ENCODE measurements at places on chromosomes 5 and 9.

- DNase-seq, result no peak
Measured at GRCh38 chr9:88990041-88990728, 1.1 kb upstream of the S1PR3 start.

DNA sequence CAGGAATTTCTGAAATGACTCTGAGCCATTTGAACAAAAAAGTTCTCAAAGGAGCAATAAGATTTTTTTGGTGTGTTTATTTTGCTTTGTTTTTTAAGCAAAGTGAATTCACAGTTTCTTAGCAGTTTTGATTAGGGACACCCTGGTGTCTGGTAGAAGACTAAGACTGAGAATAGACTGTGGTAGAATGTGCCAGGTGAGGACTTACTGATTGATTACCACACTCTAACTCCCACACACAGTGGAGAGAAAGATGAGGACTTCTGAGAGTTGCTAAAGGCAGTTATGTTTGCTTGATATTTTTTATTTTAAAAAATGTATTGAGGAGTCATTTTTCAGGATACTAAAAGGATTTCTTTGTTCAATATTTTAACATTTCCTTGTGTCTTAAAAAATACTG, 175.1 kb downstream of the CD180 start:
- no peak for DNase-seq

- DNase-seq, result no peak
Measured at GRCh38 chr5:142998316-142999020, 228.3 kb downstream of the ARHGAP26 start.

DNA sequence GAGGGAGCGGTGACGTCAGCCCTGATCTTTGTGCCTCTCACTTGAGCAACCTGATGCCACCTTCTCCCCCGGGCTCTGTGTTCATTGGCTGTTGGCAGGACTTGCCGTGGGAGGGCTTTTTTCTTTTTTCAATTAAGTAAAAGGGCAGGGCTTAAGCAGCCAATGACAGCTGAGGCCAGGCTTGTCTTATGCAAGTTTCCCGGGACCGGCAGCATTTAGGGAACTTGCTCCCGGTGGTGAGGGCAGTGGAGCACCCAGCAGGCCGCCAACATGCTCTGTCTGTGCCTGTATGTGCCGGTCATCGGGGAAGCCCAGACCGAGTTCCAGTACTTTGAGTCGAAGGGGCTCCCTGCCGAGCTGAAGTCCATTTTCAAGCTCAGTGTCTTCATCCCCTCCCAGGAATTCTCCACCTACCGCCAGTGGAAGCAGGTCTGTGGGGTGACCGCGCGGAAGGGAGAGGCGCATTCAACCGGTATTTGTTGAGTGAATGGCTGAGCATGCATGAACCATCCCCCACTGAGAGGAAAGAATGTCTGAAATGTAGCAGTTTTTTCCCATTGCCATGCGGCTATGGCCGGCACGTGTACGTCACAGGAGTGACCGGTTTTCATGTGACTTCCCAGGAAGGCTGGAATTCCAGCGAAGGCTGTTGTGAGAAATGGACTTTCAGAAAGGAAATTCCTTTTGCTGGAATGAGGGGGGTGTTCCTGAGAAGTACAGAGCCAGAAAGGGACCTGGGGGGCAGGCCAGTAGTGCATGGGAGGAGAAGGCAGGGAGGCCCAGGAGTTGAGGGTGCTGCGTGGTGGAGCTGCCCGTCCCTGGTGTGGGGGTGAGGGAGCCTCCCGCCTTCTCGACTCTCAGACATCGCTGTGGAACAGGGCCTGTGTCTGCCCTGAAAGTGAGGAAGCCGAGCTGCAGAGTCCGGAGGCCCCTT, 29.0 kb downstream of the PTGES2 start:
- peak; percentile 93 for DNase-seq

DNA sequence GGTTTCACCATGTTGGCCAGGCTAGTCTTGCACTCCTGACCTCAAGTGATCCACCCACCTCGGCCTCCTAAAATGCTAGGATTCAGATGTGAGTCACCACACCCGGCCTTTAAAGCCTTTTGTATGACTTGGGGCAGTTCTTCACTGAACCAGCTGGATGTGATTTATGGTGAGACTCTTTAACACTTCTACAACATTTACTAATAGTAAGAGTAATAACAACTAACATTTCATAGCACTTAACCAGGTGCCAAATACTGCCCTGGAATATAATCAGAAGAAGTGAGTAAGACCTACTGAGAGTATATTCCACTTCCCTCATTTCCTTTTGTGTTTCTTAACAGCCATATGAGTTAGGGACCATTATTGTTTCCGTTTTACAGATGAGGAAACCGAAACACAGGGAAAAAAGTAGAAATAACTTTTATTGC, 10.0 kb downstream of the ZSWIM6 start:
- no peak for DNase-seq

- no peak for DNase-seq
Measured at GRCh38 chr5:139682016-139682975, 34.1 kb downstream of the CXXC5 start.

DNA sequence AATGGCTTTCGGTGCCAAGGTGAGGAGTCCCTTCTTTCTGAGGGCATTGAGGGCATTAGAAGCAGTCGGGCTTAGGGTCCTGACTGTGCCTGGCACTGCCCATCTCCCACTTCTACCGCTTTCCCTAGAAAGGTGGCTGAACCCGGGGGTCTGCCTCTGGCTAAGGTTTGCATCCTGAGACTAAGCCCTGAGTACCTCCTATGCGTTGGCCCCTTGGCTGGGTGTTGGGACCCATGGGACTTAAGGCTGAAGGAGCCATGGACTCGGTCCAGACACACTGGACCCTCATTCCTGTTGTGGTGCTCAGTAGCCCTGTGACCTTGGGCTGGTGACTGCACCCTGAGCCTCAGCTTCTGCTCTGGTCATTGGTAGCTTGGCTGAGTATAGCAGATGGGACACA, 23.9 kb downstream of the DAB2IP start:
- DNase-seq, result no peak

DNA sequence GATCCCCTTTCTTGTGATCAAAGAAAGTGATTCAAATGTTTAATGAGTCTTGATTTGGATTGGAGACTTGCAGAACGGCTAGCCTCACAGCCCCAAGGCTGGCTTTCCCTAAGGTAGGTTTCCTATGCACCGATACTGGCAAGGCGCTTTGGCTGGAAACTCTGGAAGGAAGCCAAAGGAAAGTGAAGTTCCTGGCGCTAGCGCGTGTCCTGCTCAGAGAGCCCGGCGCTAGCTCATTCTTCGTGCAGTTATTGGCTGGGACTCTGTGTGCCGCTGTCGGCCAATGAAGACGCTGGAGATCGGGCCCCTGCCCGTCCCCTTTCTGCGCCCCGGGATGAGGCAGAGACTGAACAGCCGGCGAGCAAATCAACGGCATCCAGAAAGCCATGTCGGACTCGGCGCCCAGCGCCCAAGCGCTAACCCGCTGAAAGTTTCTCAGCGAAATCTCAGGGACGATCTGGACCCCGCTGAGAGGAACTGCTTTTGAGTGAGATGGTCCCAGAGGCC, at the start of gene PCDHGC3:
Gene PCDHGC3 (plus strand): TSS at position 342 of the 507 bp plus-strand sequence. CDS start 151 bp downstream, at position 493.
- peak; percentile 94 for DNase-seq

DNA sequence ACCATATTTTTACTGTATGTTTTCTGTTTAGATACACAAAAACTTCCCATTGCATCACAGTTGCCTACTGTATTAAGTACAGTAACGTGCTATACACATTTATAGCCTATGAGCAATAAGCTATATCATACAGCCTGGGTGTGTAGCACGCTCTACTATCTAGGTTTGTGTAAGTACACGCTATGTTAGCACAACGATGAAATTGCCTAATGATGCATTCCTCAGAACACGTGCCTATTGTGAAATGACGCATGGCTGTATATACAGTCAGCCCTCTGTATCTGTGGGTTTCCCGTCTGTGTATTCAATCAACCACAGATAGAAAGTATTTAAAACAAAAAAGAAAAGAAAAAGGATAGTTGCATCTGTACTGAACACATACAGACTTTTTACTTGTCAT, 64.2 kb downstream of the SGCD start:
- no peak for DNase-seq

DNA sequence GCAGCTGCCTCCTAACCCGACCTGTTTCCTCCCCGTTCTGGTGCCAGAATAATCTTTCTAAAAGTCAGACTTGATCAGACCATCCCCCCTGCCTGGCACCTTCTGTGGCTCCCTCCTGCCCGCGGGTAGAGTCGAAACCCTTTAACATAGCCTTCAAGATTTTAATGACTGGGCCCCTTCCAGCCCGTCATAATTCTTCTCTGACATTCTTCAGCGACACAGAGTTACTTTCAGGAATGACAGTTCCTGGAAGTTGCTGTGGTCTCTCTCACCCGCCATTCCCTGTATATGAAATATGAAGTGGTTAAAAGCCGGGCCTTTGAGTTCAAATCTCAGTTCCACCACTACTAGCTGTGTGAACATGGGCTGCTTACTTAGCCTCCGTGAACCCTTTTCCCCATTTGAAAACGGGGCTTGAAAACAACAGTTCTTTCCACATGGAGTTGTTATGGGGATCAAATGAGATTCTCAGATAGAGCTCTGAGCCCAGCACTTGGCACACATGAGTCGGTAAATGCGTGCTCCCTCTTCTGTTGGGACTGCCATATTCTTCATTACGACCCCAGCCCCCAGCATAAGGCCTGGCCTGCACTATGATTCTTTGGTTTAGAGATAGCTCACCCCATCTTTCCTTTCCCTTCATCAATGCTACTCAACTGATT, 737 bp downstream of the NANS start:
- no peak for DNase-seq

GRCh38 chr5:96064877-96065276, 103.2 kb upstream of the ELL2 start:
- no peak for DNase-seq

- DNase-seq, result no peak
Measured at GRCh38 chr5:68299105-68299504, 83.5 kb downstream of the PIK3R1 start.

DNA sequence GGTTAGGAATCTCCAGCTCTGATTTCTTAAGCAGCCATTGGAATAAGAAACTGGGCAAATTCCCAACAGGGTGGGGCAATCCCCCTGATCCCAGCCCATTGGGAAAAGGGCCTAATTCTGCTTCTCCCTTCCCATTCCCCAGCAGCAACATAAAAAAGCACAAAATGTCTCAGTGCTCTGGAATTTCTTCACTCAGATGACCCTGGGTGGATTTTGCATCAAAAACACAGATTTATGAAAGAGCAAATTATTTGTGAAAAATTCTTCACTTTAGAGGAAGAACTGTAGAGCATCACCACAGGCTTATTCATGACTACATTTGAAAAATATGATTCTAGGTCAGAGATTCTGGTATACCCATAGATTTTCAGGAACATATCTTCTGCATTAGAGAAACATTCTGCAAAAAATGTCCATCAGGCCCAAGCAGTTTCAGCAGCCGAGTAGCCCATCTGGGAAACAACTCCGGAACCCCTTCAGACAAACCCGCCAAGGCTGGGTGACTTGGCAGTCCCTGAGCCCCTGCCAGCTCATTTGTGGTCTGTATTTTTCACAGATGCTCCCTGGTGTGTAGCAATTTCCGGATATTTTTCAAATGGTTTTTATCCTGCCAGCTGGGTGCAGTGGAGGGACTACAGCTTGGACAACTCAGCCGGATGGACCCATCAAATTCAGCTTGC, 102.1 kb upstream of the RANBP3L start:
- peak; percentile 39 for DNase-seq

DNA sequence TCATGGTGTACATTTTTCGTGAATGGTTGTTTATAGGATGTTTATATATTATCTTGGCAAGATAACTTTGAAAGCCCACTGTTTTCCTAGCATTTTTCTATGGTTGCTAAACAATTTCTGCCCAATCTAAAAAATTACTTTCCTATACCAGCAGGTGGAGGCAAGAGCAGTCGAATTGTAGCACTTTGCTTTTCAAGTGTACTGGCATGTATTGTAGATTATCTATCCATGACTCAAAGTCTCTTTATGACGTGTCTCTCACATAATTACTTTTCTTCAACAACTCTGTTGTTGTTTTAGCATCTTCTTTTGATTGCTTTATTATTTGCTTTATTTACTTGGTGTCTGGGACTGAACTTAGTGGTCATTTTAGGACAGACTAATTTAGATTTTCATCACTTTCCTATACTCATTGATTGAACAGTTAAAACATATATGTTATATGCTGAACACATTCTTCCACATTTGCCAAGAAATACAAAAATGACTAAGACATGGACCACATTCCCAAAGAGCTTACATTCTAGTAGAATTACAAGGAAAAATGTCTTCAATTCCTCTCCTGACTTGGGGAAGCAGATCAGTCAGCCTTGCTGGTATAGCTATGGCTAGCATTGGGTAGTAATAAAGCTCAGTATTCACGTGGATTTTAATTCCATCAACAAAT, 20.7 kb downstream of the NLN start:
- DNase-seq, result no peak

DNA sequence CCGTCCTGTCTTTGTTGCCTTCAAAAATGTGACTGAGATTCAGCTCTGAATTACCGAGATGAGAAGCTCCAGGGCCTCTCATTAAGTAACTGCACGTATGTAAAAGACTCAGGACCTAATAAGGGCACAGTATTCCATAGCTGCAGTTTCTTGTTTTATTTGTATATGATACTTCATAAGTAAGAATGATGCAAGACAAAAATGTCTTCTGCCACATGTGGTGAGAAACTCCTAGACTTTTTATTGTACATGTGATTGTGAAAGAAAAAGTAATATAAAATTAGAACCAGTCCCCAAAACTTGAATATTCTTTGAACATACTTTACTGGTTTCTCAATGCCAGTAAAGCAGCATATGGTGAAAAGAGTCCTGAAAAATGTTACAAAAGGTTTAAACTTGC, 110.1 kb upstream of the OTULINL start:
- no peak for DNase-seq

DNA sequence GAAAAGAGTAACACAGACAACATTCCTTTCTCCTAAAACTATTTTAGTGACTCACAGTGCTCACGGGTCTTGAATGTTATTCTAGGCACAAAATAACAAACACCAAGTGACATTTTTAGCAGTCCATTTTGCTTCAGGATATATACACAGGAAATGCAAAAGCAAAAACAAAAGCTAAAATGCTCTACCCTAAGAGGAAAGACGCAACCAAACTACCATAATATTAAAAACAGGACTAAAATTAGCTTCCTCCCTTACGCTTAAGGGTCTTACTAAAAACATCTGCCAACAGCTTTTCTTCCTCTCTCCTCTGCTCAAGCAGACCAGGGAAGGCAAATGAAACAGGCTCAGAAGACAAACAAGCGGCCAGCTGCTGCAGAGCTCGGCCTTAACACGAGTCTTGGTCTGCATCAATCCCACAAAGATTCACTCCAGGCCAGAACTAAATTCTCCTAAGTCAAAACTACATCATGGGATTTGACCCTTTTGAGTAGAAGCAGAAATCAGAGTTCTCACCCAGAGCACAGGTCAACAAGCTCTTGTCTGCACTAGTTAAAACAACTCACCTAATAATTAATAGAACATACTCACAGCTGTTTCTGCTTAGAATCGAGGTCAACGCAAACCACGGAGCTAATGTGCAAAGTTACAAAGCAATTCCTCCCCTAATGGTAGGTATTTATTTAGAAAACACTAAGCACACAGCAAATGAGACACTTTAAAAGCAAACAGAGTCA, 62.3 kb downstream of the RAPGEF1 start:
- DNase-seq, result no peak

All from left ventricle myocardium superior (tissue), 1 donor.